BJ (cell line): ENCODE measurements at places on chromosomes 2 and 18.
A peak's percentile ranks its signal among the peaks of the same experiment; 100 is the strongest.

DNA sequence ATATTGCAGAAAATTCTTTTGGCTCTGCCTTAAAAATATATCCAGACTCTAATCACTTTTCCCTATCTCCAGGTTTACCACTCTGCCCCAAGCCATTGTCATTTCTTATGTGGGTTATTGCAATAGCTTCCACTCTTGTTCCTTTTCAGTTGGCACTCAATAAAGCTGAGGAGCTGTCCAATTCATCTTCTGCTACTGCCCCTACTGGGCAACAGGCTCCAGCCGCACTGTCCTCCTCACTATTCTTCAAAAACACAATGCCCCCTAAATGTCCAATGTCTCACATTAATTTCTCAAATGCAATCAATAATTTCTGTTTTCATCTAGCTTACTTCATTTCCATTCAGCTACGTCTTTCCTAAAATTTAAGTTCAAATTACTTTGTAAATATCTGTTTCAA lies 1262.5 kb upstream of the CDH2 start:
- DNase-seq: no peak

GRCh38 chr18:36652503-36652902 lies 176.3 kb downstream of the TPGS2 start:
- no peak for DNase-seq

GRCh38 chr2:171813126-171813525 lies 80.9 kb downstream of the SLC25A12 start:
- DNase-seq: no peak

GRCh38 chr18:25805323-25805722 lies 285.1 kb downstream of the SS18 start:
- peak; percentile 97 for DNase-seq

DNA sequence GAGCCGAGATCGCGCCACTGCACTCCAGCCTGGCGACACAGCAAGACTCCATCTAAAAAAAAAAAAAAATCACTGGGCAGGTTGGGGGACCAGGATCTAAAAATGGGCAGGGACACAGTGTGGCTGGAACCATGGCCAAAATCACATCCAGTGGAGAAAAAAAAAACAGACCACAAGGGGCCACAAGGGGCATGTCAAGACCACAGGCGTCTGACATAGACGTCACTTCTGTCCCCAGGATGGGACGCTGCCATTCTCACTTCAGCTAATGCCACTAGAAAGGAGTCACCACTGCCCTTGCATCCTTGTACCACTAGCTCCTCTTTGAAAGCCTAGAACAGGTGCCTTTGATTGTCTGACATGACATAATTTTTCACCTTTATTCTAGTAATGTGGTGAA lies 2.5 kb upstream of the POMC start:
- DNase-seq: no peak

DNA sequence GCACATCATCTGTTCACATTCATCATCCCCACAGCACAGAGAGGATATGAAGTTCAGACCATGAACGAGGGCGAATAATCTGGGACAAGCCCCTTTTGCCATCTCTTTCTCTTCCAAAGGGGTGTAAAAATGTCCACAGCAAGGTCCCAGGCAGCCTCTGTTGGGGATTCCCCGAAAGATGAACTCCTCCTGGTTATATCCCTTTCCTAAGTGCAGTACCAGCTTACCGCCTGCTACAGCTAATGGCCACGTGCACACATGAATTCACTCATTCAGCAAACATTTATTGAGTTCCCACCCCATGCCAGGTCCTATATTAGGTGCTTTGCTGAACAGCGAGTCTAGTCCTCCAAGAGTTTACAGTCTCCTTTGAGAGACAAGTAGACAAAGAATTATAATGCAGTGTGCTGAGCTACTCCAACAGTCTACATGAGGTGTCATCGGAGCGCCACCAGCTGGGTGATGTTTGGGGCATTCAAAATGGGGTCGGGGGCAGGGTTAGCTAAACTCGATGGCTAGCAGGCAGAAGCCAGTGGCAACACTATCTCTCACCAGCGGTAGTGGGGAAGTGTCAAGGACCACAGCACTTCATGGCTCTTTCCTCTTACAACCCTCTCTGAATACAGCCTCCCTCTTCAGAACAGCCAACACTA lies 228.9 kb downstream of the TMEM163 start:
- DNase-seq: no peak

GRCh38 chr2:96522304-96523203 lies 14.0 kb upstream of the ARID5A start:
- no peak for DNase-seq

DNA sequence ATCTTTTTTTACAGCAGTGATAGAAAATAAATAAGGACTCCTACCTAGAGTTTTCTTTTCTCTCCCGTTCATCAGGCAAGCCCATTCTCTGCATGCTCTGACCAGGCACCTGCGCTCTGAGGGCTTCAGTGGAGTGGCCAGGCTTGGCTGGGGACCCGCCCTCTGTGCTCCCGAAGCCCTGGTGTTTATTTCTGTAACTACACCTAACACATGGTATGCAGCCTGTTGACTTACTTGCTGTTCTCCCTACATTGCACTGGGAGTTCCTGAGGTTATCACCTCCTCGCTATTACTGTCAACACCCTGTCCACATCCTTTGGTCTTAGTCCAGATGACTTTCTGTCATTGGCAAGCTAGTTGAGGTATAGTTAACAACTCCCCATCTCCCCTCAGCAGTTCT lies 317.7 kb downstream of the LPIN1 start:
- no peak for DNase-seq

GRCh38 chr2:26561918-26562810 lies 79.0 kb downstream of the CIB4 start:
- DNase-seq: no peak

DNA sequence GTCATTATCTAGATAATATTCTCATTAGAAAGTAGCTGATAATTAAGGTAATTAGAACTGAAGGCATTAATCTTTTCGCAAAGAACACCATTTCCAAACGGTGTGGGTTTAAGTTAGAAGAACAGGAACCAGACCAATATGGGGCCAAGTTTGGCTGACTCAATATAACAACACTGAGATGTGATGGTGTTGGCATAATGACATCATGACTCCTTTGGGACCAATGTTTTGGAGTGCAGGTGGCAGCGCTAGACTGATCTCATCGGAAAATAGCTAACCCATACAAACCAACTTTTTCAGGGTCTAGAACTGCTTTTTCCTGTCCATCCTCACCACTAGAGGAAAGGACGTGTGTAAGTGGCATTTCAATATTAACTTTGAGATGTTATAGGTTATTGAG lies 1171.7 kb upstream of the ZEB2 start:
- DNase-seq: no peak

GRCh38 chr18:76619621-76620315 lies 124.7 kb upstream of the ZNF516 start:
- no peak for DNase-seq

- no peak for DNase-seq
These were observed 57.3 kb upstream of the SLC66A3 start for GRCh38 chr2:11097854-11098387.

- no peak for DNase-seq
These were observed 27.9 kb downstream of the TMEM17 start for GRCh38 chr2:62478093-62478580.

DNA sequence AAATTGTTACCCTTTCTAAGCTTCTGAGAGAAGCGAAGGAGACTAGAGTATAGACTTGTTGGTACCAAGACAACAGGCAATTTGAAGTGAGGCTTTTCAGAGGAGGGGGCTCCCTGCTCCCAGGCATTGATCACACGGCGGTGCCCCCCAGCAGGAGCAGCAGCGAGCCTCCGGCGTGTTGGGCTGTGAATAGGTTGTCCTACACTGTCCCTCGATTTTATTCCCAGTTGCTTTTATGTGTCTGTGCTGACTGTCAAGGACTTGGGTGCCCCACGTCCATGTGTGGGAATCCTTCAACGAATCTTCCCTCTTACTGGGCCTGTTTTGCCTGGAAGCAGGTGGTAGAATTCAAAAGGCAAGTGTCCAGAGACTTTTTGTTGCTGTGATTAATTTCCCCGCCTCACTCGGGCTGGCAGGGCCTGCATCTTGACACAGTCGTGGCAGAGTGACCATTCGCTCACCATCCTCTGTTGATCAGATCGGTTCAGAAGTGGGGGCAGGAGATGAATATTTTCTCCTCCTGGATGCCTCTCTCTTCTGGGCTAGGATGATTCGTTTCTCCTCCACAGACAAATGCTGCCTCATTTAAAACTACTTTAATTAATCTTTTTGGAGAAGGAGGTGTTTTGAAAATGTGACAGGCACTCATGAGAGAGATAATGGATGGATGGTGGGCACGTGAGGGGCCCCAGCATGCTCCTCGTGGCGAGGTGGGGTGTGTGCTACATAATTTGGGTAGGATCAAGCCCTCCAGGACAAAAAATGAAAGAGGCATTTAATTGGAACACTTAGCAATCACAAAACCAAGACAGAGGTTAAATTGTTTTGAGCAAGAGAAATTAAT lies 77.6 kb downstream of the SMIM21 start:
- DNase-seq: no peak

DNA sequence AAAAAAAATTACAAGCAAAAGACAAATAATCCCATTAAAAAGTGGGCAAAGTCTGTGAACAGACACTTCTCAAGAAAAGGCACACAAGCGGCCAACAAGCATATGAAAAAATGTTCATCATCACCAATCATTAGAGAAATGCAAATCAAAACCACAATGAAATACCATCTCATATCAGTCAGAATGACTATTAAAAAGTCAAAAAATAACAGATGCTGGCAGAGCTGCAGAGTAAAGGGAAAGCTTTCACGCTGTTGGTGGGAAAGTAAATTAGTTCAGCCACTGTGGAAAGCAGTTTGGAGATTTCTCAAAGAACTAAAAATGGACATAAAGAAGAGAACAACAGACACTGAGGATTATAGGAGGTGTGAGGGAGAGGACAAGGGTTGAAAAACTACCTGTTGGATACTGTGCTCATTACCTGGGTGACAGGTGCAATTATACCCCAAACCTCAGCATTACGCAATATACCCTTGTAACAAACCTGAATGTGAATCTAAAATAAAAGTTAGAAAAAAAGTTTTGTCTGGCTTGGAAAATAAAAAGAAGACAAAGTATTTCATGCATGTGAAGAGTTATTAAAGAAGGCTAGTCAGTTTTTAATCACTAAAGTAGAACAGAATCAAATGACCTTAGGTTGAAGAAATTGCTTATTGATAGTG lies 8.7 kb upstream of the ACSL3 start:
- DNase-seq: no peak

GRCh38 chr2:75432761-75433361 lies 127.9 kb downstream of the EVA1A start:
- no peak for DNase-seq

GRCh38 chr2:106057206-106057605 lies 136.9 kb downstream of the UXS1 start:
- no peak for DNase-seq

DNA sequence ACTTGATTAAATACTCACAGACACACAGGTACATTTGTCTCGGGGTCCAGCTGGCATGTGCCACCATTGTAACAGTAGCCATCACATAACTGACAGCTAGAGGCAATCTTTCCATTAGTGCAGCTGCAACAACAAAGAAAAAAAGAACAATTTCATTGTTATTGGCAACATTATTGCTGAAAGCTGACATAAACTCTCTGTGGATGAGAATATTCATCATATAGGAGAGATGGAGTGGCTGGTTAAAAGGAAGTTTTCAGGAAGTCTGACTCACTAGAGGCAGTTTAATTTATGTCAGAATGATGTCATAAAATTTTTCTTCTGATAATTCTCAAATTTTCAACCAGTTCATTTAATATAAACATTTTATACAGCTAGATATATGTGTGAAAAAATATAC lies 1490.0 kb upstream of the NXPH2 start:
- DNase-seq: no peak

GRCh38 chr2:138819964-138820363 lies 39.8 kb upstream of the NXPH2 start:
- DNase-seq: no peak

DNA sequence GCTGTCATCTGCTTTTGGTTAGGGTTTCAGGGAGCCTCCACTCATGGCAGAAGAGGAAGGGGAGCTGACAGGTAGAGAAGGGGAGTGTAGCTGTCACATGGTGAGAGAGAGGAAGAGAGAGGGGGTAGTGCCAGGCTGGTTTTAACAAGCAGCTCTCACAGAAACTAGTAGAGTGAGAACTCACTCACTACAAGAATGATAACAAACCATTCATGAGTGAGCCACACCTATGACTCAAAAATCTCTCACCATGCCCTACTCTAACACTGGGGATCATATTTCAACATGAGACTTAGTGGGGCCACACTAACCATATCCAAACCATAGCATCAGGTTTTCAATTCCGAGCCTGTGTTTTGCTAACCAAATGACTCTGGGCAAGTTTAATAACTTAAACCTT lies 274.9 kb upstream of the VWC2L start:
- no peak for DNase-seq

DNA sequence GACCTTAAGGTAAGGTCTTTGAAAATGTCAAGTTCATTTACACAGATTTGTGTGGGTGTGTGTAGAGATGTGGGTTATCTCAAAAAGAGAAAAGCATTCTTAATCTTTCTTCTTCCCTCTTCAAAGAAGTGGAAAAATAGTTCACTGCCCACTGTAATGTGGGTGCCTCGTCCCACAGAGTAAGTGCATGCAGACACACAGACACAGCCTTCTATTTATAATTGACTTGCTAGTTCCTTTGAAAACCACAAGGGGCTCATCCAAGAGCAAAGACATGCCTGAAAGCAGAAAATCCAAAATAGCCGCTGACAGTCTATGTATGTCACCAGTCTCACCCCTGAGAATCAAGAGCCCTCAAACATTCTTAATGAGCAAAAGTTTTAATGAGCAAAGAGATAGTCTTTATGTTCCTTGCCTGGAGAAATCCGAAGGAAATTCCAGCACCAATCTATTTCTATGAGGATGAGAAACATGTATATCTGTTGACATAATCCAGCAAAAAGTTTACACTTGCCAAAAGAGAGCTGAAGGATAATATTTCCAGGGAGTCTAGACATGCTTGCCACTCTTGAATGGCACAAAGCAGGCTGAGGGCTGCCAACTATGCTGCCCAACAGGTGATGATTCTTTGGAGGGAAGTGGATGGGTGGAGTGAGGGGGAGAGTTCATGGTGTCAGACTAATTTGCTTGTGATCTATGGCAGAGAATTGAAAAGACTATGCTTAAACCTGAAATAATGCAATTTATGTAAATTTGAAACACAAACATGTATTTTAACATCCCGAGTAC lies 93.9 kb downstream of the ACVR1 start:
- DNase-seq: no peak

GRCh38 chr2:131400849-131401248 lies 36.9 kb upstream of the RAB6D start:
- no peak for DNase-seq
